ENCODE measurements at places on chromosomes 16 and 17.

DNA sequence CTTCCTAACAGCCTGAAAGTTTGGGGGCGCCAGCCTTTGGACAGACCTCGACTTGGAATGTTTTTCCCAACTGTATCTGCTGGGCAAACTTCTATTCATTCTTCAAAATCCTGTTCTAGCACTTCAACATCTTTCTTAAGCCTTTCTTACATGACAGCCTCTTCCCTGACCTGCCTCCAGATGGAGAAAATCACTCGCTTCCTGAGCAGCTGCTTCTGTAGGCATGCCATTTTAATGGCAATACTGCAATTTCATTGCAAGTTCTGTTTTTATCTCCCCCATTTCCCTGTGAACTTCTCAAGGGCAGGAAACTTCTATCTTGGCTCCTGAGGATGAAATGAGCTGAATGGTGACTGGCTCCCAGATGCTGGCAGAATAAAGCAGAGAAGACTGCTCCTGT is 128.8 kb upstream of the ASIC2 start:
- no peak for DNase-seq

- DNase-seq, result no peak
Observed at GRCh38 chr16:54402873-54403272, 116.3 kb upstream of the IRX3 start.

- no peak for DNase-seq
Observed at GRCh38 chr17:17183744-17184143, 22.4 kb downstream of the PLD6 start.

- DNase-seq, result no peak
Observed at GRCh38 chr17:63435681-63436522, 10.2 kb downstream of the CYB561 start.

DNA sequence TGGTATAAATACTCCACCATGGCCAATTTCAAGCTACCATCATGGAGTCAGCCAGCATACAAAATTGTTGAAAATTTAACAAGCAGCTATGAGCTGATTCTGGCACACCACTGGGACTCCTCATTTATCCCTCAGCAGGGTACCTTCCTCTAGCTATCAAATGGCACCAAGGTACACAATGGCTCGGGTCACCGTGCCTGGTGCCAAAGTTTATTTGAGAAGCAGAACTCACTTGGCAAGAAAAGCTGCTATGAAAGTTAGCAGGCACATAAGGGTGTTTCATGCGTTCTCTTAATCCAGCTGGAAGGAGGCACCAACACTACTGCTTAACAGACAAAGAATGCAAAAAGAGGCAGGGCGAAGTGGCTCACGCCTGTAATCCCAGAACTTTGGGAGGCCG is 51.6 kb downstream of the IKZF3 start:
- DNase-seq, result no peak

DNA sequence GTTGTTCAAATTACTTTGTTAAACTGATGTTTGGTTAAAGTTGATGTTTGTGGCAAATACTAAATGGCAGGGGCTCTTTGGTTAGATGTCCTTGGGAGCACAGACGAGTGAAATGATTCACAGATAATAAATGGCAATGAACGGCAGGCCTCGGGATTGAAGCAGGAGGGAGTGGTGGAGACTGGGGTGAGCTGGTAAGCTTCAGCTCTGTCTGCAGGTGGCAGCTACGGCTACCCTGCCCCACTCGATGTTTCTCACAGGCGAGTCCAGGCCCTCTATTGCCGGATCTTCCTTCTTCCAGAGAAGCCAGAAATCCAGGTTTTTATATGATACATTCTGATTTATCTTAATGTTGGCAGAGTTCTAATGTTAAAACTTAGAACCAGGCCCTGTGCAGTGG is 144.8 kb upstream of the CACNG5 start:
- DNase-seq, result no peak

- no peak for DNase-seq
Observed at GRCh38 chr17:80774643-80775281, 216.9 kb upstream of the CHMP6 start.

GRCh38 chr16:17327664-17328335 is 143.0 kb downstream of the XYLT1 start:
- DNase-seq, result no peak

DNA sequence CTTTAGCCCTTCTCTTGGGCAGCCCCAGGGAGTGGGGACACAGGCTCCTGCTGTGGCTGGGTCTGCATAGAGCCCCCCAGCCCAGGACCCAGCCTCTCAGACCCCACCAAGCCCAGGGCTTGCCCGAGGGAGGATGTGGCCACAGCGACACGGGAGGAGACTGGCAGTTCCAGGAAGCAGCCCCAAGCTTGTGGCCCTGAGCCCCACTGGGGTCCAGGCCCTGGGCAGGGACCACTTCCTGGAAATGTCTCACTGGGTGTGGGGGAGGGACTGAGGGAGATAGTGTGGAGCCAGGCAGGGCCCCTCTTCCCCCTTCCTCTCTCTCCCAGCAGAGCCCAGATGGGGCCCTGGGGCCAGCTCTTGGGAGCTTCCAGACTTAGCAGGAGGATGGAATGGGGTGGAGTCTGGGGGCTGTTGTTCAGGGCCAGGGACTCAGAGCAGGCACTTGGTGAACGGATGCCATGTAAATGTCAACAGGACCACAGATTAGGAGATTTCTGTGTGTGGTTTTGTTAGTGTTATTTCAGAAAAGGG is 35.3 kb downstream of the ADGRG5 start:
- no peak for DNase-seq

DNA sequence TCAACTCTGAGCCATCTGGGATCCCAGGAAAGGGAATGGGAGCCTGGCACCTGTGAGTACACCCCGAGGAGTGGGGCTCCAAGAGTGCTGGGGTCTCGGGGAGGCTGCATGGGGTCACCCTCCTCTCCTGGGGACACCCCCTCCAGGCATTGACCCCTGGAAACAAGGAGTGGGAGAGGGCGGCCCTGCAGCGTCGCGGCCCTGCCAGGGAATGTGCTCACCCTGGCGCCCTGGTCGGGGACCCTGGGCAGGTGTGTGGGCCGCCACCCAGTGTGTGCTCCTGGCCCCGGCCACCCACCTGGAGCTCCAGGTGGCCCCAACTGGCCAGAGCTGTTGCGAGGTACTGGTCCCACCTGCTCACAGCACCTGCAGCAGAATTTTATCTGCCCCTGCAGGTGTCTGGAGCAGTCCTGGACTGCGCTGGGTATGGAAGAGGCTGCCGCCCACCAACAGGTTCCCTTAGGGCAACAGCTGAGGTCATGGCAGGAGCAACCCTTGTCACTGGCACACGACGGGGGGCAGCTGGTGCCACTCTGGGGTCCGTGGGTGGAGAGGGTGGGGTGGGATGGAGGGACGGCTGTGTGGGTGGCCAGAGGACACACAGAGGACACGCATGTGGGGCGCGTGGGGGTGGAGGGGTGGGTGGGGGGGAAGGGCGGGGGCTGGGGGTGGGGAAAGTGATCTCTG is 5.4 kb upstream of the PABPN1L start:
- no peak for DNase-seq

GRCh38 chr17:8176197-8176940 is at the start of gene TMEM107:
Gene TMEM107, minus strand, starts transcription at chr17:8176380. Its CDS starts 94 bp downstream, at chr17:8176286.
- DNase-seq, result peak; percentile 89

GRCh38 chr16:73131156-73131862 is 83.4 kb upstream of the ZFHX3 start:
- DNase-seq, result no peak

- no peak for DNase-seq
Observed at GRCh38 chr17:6019959-6020358, 50.2 kb upstream of the WSCD1 start.

GRCh38 chr16:49487746-49488145 is 114.1 kb downstream of the C16orf78 start:
- DNase-seq, result no peak

GRCh38 chr16:57785385-57785784 is 16.9 kb downstream of the KIFC3 start:
- DNase-seq, result no peak

GRCh38 chr16:85601272-85601639 is 11.9 kb upstream of the GSE1 start:
- no peak for DNase-seq

DNA sequence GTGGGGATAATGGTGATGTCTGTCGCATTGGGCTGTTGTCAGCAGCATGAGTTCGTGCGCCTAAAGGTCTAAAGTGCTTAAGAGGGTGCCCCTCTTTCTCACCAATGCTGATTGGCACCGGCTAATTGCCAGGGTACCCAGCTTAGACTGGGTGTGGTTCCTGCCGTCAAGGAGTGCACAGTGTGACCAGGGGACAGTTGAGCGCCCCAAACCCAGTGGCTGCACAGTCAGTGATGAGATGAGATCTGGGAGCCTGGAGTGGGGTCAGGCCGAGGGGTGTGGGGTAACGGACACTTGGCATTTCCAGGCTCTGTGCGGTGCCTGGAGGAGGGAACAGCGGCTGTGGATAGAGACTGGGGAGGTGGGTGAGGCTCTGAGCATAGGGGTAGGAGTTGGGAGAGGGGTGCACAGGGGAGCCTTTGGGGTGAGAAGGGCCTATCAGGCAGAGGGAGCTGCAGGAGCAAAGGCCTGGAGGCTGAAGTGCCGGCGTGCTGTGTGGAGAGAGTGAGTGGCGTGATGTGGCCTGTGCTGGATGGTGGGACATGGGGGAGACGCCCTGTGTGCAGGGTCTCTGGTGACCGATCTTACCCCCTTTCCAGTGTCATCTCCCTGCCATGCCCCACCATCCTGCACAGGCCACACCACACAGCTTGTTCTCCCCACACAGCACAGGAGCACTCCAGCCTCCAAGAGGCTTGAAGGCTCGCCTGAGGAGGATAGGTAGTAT is 58.3 kb downstream of the SNX20 start:
- DNase-seq, result no peak

DNA sequence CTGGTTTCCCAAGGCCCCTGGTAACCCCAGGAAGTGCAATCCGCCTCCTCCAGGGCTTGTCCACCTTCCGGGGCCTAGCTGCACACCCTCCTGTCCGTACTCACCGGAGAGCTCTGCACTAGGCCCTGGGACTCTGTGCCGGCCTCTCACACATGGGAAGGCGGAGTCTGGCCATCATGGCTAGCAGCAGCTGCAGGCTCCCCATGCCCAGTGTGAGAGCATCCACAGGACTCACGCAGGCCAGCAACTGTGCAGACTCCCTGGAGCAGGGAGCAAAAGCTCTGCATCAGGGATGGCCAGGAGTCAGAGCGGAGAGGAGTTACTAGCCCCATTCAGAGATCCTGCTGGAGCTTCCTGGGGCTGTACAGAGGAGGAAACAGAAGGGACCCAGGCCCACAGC is 20.2 kb downstream of the FOXN1 start:
- no peak for DNase-seq

DNA sequence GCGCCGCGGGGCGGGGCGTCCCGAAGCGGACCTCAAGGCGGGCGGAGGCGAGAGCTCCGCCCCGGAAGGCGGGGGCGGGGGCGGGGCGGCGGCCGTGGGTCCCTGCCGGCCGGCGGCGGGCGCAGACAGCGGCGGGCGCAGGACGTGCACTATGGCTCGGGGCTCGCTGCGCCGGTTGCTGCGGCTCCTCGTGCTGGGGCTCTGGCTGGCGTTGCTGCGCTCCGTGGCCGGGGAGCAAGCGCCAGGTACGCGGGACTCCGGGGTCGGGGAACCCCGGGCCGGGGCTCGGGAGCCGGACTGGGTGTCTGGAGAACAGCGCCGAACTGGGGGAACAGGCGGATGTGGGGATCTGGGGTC is at the start of gene TNFRSF12A:
TNFRSF12A (plus strand) TSS at position 122 of the 357 bp plus-strand sequence; CDS start at position 152, 30 bp downstream.
- DNase-seq, result peak; percentile 91

DNA sequence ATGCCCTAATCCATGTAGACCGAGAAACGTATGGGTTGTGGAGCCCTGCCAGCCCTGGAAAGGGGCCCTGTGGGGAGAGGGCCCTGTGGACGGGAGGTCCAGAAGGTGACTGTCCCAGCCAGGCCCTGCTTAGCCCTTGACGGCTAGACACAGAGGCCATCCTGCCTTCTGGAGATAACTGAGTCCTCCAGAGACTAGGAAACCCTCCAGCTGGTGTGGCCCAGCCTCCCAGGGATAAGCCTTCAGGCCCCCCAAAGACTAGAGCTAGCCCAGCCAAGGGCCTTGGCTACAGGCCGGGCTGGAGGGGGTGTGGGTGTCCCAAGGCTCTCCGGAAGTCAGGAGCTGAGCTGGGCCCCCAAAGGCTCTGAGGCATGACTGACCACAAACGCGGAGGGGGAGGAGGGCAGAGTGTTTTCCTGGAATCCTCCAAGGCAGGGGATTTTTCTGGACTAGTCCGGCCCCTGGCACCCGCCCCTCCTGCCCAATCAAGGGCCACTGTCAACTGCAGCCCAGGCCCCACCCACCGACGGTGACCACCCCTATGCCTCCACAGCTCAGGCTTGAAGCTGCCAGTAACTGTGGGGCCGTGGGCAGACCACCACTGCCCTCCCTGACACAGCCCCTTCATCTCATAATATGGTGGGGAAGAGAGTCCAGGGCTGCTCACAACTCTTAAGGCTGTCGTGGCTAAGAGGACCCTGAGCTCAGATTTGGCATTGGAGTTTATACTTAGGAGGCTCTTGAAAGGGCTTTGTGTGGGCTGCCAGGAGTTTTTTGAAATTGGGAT is 885 bp upstream of the VASN start:
- DNase-seq, result peak; percentile 25

DNA sequence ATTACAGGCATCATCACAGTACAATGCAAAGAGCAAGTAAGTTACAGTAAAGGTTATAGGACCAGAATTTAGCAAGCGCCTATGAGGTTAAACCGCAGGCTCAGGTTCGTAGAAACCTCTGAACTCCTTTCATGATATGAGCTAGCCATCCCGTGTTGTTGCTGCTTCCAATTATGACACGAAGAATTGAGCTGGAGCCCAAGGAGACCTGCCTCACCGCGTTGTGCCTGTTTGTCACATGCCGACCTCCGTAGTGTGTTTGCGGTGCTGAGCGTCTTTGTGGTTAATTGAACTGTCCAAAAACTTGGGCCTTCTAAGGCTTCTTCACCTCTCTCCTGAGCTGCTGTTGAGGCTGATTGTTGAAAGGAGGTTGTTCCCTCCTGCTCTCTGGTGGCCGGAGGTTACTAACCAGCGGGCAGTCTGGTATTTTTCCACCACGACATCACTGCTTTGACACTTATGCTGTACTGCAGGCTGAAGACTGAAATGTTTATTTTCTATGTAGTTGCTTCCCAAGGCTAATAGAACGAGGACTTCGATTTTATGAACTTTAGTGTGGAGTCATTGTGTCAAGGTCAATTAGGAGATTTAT is 67.5 kb downstream of the SEC14L1 start:
- no peak for DNase-seq

DNA sequence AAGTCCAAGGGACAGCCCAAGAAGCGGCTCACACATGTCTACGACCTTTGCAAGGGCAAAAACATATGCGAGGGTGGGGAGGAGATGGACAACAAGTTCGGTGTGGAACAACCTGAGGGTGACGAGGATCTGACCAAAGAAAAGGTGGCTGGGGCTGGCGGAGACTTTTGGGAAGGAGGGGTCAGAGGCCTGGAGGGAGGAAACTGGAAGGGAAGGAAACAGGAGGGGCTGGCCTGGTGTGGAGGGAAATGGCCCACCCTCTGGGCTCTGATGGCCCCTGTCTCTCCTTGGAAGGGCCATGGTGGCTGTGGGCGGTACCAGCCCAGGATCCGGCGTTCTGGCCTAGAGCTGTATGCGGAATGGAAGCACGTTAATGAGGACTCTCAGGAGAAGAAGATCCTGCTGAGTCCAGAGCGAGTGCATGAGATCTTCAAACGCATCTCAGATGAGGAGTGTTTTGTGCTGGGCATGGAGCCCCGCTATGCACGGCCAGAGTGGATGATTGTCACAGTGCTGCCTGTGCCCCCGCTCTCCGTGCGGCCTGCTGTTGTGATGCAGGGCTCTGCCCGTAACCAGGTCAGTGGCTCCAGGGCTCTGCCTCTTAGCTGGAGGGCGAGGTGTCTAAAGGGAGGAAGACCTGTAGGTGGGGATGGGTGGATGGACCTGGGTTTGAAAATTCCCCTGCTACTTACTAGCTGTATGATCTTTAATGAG is 12.5 kb downstream of the POLR2A start:
- no peak for DNase-seq

All from erythroblast (primary cell).